ENCODE measurements at places on chromosomes 13 and 19.

DNA sequence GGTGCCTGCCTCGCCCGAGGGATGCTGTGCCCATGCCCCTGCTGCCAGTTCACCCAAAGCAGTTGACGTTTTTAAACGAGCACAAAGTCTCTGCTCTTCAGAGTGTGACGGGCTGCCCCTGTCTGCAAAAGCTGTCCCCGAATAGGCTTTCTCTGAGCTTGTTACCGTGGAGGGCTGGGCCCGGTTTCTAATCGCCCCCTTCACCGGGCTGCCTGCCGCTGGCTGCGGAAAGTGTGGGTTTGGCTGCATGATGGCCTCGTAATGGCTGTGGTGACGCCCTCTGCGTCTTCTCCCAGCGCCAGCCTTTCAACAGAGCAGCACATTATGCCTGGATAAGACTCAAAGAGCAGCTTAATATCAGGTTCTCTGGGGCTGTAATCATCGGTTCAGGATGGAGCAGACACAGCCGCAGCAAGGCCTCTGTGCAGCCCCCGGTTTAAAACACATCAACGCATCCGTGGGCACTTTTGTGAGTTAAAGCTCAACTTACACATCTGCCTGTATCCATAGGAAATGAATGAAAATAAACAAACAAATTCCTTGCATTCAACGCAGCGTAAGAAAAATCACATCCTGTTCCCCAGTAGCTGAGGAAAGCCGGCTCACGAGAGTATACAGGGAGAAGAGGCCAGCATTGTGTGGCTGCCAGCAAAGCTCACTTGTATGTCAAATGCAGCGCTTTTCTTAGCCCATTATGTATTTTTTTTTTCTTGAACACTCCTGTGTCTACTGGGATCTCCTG lies 166.4 kb upstream of the SOX1 start:
- DNase-seq: no peak

GRCh38 chr13:113875429-113875815 lies 11.5 kb upstream of the GAS6 start:
- DNase-seq: no peak

- no peak for DNase-seq
Observed at GRCh38 chr13:83618966-83619365, 263.3 kb downstream of the SLITRK1 start.

DNA sequence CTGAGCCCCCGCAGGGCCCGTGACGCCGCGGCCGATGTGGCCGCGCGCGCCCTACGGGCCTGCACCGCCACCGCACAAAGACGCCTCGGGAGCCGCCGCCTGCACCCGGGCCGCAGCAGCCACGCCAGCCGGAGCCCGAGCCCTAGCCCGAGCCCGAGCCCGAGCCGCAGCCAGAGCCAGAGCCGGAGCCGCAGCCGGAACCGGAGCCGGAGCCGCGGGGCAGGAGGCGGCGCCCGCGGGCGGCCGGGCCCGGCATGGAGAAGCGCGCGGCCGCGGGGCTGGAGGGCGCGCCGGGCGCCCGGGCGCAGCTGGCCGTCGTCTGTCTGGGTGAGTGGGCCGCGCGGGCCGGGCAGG lies 379 bp downstream of the LRP3 start:
- no peak for DNase-seq

DNA sequence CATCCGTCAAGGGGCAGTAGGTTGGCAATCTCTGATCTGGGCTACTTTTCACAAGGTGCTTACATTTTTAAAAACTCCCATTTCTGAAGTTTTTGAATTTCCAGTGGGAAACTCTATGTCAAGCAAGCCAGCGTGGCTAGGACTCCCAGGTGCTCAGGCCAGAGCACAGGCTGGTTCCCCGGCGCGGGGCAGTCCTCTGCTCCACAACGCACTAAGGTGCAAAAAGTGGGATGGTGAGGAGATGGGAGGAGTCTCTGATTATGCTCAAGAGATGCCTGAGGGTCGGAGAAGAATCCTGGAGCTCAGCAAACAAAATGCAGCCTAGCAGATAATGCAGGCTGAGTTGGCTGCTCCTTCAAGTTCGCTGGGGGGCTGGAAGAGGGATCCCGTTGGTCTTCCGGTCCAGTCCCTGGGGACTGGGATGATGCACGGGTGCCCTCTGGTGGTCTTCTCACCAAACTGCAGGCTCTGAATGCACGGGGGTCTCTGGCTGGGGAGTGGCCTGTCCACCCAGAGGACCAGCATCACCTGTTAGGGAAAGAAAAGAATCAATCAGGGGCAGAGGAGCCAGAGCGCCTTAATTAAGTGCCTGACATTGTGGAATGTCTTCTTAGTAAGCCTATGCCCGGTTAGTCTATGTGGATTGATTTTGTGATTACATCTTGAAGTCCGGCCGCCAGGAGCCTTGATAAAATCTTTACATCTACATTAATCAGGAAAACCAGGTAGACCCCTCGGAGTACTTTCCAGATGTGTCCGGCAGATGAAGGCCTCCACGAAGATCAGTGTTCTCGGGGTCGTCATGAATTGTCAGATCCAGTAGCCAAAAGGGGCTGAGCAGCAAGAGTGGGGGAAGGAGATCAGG lies 244.4 kb upstream of the MAB21L1 start:
- no peak for DNase-seq

GRCh38 chr13:108127406-108127805 lies 87.9 kb downstream of the LIG4 start:
- DNase-seq: no peak

DNA sequence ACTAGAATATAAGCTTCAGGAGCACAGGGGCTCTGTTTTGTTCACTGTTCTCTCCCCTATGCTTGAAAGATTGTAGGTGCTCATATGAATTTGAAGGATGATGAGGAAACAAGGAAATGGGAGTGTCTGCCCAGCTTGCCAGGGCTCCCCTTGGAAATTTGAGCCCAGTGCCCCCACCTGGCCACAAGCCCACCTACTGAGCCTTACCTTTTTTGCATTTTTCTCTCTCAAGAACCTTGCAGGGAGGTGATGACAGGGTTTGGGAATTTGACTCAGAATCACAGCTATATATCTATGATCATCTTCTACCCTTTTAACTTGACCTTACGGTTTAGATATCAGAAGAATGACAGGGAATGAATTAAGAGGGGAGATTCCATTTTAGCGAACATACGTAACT lies 33.8 kb downstream of the SERP2 start:
- DNase-seq: no peak

DNA sequence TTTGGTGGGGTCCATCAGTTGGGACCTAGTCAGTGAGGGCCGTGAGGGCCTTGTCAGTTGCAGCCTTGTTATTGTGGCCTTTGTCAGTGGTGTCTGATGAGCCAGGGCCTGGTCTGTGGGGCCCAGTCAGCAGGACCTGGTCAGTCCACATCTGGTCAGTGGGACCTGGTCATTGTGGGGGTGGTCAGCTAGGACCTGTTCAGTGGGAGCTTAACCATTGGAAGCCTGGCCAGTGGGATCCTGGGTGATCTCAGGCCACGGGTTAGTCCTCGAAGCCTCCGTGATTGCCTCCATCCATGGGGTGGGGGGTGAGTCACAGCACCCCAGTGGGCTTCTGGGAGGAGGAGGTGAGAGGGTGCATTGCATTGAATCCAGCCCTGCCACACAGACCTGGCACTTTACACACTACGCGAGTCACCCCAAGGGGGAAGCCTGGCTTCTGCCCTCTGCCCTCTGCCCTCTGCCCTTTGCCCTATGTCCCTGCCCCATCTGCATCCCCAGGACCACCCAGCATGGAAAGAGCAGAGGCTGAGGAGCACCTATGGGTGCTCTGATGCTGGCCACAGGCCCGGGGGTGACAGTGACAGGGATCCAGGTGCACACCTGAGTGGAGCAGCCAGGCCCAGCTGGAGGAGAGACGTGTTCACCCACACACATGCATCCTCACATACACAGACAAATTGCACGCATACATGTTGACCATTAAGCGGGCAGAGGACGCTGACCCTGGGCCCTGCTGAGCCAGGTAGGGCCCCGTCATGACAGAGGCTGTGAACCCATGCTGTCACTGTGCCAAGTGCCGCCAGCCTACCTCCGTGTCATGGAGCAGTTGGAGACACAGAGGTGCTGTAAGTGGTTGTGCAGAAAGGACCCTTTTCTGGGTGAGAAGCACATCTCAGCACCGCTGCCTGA lies 59.8 kb upstream of the TPM4 start:
- no peak for DNase-seq

- no peak for DNase-seq
Observed at GRCh38 chr19:51131780-51132680, 7.3 kb downstream of the SIGLEC9 start.

GRCh38 chr19:3618144-3618810 lies 8.3 kb downstream of the CACTIN start:
- DNase-seq: no peak

DNA sequence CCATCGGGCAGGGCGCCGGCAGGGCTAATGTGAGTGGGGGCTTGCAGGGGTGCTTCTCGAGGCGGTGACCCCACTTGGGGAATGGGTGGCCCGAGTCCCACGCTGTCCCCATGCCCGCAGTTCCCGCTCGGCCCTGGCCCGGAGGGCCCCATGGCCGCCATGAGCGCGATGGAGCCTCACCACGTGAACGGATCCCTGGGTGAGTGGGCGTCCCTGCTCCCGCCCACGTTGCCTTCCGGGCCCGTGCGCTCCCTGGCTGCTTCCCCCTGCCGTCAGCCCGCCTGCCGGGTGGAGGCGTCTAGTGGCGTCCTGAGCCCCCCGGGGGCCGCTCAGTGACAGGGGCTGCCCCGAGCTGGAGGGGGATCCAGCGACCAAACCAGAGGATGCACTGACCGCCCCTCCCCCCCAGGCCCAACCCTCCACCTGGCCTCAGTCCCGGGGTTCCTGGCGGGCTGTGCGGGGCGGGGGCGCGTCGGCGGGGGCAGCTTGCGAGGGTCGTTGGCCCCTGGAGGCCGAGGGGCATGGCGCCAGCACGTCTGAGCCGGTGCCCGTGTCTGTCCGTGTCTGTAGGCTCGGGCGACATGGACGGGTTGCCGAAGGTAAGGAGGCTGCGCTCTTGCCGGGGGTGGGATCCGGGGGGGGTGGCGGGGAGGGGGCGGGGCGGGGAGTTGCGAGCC lies 4.8 kb downstream of the ISYNA1 start:
- DNase-seq: no peak

DNA sequence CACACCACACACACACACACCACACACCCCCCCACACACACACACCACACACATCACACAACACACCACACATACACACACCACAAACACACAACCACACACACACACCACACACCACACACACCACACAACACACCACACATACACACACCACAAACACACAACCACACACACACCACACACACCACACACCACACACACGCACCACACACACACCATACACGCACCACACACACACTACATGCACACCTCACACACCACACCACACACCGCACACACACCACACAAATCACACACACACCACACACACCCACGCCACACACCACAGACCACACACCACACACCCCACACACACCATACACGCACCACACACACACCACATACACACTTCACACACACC lies 83.5 kb downstream of the ZNF557 start:
- DNase-seq: no peak

- no peak for DNase-seq
Observed at GRCh38 chr19:36456831-36457230, 32.5 kb downstream of the ZNF566 start.

GRCh38 chr19:15595069-15595468 lies 19.9 kb upstream of the CYP4F8 start:
- DNase-seq: no peak

GRCh38 chr13:102580552-102581169 lies 16.1 kb upstream of the TPP2 start:
- no peak for DNase-seq

DNA sequence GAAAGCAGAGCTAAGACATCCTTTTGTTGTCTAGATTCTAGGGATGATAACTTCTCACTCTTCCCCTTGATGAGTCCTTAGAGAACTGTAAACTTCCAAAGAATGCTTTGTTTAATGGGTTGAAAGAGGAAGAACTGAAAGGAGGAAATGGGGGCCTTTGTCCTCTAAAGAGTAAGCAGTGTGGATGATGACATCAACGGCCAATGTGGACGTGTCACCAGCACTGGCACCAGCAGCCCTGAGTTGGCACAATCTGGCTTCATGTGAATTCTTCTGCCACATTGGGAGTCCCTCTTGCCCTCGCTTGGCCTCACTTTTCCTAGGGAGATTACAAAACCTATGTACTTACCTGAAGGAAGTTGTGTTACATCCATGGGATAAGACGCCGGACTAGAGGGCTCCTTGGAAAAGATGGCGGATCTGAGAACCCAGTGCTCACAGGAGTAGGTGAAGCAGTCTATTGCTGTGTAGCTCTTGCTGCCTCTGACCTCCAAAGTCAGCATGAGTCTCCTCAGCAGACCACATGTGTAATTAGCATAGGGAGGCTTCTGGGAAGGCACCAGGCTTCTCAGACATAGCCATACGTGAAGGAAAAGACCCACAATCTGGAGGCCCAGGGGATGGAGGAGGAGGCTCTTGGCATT lies 62.8 kb downstream of the RGCC start:
- DNase-seq: no peak

- no peak for DNase-seq
Observed at GRCh38 chr13:112165712-112166111, 98.8 kb downstream of the SOX1 start.

DNA sequence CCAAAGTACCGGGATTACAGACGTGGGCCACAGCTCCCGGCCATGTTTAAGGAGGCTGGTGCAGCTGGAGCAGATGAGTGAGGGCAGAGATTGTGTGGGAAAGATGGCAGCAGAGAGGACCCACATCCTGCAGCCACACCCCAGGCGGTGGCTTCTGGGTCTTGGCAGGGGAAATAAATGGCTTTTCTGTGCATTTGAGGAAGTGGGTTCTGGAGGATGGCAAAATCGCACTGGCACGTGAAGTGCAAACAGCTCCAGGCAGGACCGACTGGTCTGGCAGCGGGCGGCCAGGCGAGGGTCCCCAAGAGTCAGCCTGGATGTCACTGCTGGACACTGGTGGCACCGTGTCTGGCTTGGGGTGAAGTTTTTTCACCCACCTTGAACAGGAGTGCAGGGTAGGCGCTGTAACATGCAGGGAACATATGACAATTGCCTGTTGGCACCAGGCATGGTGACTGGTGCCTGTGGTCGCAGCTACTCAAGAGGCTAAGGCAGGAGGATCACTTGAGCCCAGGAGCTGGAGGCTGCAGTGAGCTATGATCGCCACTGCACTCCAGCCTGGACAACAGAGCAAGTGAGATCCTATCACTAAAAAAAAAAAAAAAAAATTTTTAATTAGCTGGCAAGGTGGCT lies 8.4 kb downstream of the B3GNT3 start:
- no peak for DNase-seq

DNA sequence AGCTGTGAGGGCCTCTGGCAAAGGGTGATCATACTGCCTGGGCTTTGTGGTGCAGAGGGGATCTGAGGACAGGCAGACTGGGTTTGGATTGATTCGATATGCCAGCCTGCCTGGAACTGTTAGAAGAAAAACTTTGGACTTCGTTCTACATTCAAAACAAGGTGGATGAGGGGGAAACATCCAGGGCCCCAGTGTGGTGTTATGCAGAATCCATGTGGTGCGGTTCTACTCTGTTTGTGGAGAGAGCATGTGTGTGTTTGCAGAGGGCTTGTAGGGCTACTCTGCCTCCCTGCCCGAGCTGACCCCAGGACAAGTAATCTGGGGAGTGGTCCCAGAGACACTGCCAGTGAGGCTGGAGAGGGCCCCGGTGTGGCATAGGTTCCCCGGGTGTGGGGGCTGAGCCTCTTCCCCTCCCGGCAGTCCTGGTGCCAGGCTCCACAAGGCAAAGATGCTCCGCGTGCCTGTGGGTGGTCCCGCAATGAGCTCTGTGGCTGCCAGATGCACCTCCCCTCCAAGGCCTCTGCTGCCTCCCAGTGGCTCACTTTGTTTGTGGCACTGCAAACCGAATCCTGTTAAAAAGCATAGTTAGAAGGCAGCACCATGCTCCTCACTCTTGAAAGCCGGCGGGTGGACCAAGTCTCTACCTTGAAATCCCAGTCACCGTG lies 22.3 kb upstream of the TFDP1 start:
- DNase-seq: peak; percentile 67

- no peak for DNase-seq
Observed at GRCh38 chr13:93180356-93180969, 46.1 kb upstream of the GPC6 start.
